Activated T-helper 1 cell treated with Interleukin-2 at 50 U/mL for 16 hours (primary cell): ENCODE measurements at places on chromosomes 3 and 15.

- no peak for DNase-seq
Observed at GRCh38 chr3:110625201-110625747, 446.3 kb upstream of the NECTIN3 start.

GRCh38 chr15:52348056-52348745 lies 52.6 kb upstream of the MYO5C start:
- no peak for DNase-seq

GRCh38 chr3:157531771-157532170 lies 28.6 kb upstream of the VEPH1 start:
- no peak for DNase-seq

DNA sequence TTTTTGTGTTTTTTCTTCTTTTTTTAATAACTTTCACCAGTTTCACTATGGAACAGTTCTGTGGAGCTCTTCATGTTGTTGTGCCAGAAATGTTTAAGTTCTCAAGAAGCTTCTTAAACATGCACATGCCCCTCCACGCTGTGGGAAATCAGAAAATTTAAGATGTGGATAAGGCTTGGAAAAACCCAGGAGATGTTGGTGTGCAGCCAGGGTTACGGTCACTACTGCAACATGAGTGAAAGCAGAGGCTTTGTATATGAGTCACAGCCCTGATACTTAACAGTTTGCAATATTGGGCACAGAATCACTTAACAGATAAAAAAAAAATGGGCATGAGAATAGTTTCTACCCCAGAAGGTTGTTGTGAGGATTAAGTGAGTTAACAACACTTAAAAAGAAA lies 399.9 kb downstream of the LRTM1 start:
- DNase-seq = no peak

DNA sequence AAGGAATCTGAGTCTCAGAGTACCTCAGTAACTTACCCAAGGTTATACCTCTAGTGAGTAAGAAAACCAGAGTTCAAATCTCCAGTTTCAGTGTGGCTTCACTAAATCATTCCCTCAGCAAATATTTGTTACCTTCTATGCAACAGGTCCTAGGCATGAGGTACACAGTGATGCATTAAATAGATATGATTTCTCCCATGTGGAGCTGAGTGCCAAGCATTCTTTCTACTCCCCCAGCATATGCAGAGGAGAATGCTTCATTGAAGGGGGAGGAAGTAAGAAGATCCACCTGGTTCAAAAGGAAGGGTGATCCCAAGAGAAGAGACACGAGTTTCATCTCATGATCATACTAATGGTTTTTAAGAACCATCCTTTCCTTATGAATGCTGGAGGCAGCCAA lies 6.8 kb upstream of the MTHFS start:
- no peak for DNase-seq

GRCh38 chr3:170352936-170353335 lies 4.6 kb upstream of the SKIL start:
- DNase-seq = no peak

DNA sequence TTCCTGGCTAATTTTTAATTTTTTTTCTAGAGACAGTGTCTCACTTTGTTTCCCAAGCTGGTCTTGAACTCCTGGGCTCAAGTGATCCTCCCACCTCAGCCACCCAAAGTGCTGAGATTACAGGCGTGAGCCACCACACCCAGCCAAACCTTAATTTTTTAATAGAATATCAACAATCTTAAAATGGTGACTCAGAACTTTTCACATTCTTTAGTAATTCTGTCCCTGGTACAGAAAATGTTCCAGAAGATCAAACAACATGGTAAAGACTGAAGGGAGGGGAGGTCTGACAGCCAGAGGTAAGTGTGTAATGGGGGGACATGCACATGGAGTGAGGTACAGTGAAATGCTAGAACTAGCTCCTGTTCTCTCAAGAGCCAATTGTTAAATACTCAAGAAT lies 38.2 kb downstream of the DNAH12 start:
- DNase-seq = no peak

GRCh38 chr3:150063237-150063636 lies 92.5 kb upstream of the PFN2 start:
- no peak for DNase-seq
